ENCODE measurements at places on chromosomes 1 and 21.

DNA sequence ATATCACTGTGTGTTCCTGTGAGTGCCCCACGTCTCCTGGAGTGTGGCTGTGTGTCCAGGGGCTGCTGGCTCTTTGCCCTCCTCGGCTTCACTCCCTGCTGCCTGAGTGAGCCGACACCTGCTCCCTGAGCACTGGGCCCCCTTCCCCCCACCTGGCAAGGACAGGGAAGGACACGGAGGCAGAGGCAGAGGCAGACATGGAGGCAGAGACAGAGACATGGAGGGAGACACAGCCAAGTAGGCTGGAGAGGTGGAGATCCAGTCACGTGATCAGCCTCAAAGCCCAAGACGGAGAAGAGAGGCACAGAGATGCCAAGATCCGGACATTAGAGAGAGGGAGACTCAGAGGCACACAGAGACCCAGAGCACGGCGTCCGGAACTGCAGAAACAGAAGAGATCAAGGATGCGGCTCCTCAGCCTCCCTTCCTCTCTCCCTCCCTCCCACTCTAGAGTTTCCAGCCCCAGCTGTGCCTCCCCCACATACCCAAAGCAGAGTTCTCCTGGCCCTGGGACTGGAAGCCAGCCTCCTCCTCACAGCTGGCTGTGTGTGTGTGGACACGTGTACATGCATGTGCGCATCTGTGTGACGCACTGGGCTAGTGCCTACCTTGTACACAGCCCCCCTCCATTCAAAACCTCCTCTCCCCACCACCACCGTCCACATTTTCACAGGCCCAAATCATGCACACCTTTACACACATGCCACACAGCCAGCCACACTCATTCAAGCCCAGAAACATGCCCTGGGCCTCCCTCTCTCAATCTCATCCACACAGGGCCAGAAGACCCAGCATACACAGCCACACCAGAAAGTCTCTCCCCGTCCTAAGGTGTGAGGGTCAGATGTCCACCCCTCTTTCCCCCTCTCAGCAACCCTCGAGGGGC, 39.1 kb upstream of the WASF2 start:
- peak; percentile 66 for DNase-seq

DNA sequence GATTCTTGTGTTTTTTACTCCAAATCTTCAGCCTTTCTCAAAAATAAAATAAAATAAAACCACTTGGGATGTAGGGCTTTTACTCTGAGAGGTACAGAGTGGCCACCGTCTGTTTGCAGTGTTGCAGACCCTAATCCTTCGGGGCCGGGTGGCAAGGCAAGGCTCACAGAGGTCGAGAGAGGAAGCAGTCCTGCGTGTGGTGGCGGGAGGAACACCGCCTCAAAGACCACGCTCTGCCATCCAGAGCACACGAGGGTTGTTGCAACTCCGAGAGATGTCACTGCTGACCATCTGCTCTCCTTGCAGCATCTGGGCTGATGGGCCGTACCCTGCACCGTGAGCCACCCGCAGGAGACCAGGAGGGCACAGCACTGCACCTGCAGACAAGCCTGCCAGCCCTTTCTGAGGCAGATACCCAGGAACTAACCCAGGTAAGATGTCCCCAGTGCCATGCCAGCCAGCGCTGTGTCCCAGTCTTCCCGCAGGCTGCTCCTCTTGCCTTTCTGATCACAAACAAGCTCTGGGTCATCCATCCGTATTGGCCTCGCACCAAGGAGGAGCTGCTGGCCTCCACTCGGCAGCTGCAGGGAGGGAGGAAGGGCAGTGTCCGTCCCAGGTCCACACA, 31.5 kb downstream of the SNAP47 start:
- no peak for DNase-seq

- DNase-seq, result no peak
These were observed 165.5 kb downstream of the ZSCAN20 start for GRCh38 chr1:33637846-33638440.

GRCh38 chr1:113109908-113110554, 37.0 kb downstream of the LRIG2 start:
- DNase-seq, result peak; percentile 97

GRCh38 chr1:116878804-116879477, 30.8 kb upstream of the PTGFRN start:
- peak; percentile 53 for DNase-seq

GRCh38 chr1:43207229-43207853, 35.2 kb downstream of the CFAP57 start:
- peak; percentile 87 for DNase-seq

DNA sequence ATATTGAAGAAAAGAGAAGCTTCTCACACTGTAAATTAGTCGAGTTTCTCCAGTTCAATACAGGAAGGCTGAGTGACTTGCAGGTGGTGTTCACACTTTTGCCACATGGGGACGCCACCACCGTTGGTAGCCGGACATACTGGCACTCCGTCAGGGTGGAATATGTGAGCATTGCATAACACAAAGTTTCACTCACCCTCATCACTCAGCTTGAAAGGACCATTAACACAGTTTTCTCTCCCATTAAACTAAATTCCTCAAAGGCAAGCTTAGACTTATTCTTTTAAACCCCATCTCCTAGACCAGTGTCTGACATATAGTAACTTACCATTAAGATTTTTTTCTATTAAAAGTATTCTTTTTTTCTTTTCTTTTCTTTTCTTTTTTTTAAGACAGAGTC, 105.3 kb upstream of the SERBP1 start:
- DNase-seq, result peak; percentile 95

- peak; percentile 93 for DNase-seq
These were observed 33.3 kb upstream of the FAM3B start for GRCh38 chr21:41283211-41283818.

GRCh38 chr1:19453741-19454201, 31.6 kb downstream of the CAPZB start:
- DNase-seq, result no peak

DNA sequence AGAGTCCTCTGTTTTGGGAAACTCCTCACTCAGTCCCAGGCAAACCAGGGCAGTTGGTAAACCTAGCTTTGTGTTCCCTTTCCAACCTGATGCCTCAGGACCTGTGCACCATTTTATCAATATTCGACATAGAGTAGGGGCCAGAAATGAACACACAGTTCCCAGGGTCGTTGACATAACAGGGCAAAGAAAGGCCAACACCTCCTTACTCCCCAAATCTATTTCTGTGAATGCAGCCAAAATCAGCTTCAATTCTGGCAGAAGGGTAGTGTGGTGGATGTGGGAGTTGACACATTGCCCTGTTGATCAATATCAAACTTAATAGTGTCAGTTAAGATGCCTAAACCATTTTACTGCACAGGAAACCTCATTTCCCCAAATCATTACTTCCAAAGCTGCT, 104.6 kb upstream of the SPATA6 start:
- DNase-seq, result no peak

GRCh38 chr1:37795340-37796125, 1.9 kb downstream of the MANEAL start:
- DNase-seq, result peak; percentile 65

Measured in choroid plexus epithelial cell (primary cell).